ENCODE measurements at places on chromosomes 6 and 20.
A peak's percentile ranks its signal among the peaks of the same experiment; 100 is the strongest.

DNA sequence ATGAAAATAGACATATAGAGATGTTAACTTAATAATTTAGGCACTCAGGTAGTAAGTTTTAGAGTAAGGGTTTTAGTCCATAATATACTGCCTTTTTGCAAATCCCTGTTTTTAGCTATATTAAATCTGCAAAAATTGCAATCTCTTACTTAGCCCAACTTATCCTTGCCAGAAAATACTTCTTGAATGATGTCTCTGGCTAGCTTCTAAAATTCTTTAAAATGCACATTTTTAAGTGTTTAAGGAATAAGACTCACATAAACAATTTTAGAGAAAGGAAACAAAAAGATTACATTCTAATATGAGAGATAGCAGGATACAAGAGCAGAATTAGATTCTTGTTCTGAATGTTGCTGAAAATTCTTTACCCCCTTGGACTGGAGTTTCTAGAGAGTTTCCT is 25.8 kb upstream of the RFPL4B start:
- DNase-seq = no peak

DNA sequence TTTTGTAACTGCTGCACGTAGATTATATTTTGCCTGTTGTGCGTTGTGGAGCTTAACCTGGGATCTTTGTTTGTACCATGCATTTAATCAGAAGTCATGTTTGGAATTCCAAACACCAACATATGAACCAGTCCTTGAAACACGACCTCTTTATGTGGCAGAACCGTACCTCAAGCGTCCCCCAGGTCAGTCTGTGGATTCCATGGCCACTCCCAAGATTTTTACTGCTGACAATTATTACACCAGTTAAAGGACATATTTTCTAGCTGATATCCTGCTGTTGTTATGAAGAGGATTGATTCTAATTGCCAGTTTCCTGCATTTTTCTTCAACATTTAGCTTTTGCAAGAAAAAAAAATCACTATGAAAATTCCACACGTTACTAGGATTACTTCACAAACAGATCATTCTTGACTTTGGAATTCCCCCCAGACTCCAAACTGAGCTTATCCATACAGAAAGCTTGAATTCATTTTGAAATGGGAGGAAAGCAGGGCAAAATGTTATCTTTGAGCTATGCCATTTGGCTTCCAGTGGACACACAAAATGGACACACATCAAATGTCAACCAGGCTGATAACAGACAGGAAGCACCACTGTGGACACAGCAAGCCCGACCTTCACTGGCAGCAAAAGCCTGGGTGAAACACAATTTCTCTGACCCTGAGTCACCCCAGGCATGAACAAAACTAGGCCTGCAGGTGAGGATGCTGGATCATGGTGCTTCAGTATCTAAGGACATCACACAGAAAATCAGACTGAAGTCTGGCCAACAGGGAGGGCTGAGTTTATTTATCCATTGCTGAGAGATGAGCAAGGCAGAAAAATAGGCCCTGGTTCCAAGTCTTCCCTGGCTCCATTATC is 542.9 kb upstream of the JAG1 start:
- DNase-seq = no peak

DNA sequence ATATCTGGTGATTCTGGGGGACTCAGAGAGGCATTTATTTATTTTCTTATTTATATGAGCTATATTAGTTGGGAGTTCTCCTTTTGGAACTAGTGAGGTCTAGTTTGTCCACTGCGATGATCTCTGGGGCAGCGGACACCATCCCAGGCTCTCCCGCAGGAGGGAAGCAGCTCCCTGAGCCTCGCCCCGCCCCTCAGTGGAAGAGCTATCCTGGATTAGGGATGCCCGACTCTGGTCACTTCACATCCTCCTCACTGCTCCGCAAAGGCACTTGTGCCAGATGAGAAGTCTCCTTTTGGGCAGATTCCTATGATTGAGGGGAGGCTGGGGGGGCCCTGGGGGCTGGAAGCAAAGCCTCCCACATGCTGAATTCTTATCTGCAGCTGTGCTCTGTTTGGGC is 3.6 kb upstream of the MAS1 start:
- DNase-seq = no peak

DNA sequence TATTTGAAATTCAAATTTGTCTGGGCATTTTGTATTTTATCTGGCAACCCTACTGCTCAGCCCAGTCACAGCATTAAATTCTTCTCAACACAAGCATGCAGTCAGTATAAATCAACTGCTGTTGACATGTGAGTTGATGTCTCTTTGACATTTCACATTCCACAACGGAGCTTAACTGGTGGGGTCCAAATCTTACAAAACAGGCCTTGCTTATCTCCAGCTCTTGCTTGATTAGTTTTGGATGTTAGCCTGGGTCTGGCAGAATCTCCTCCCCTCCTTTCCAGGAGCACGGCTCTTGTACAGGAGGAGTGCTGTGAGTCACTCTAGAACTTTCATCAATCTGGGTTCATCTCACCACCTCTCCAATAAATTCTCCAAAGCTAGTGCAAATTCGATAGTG is 80.8 kb upstream of the PHACTR1 start:
- DNase-seq = no peak

DNA sequence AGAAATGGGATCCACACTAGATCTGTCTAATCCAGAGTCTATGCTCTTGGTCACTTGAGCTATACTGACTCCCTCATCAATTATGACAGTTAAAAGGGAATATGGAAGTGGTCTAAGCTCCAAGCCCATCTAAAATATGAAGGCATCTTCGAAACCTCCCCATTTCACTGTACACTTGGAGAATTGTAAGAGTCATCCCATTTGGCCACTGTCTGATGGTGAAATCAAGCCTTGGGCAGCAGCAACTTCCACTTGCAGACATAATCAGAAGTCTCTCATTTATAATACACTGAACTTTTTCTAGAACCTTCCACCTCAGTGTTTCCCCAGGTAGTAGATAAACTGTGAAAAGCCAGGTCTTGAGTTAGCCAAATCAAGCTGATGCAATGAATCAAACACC is 26.3 kb upstream of the UBR2 start:
- no peak for DNase-seq

- DNase-seq = no peak
Observed at GRCh38 chr6:86789779-86790411, 147.4 kb upstream of the HTR1E start.

- no peak for DNase-seq
Observed at GRCh38 chr6:87617405-87617804, 27.5 kb downstream of the ORC3 start.

- DNase-seq = no peak
Observed at GRCh38 chr20:14384416-14385175, 47.2 kb upstream of the FLRT3 start.

GRCh38 chr6:53912661-53913060 is 117.9 kb downstream of the LRRC1 start:
- peak; percentile 82 for DNase-seq

DNA sequence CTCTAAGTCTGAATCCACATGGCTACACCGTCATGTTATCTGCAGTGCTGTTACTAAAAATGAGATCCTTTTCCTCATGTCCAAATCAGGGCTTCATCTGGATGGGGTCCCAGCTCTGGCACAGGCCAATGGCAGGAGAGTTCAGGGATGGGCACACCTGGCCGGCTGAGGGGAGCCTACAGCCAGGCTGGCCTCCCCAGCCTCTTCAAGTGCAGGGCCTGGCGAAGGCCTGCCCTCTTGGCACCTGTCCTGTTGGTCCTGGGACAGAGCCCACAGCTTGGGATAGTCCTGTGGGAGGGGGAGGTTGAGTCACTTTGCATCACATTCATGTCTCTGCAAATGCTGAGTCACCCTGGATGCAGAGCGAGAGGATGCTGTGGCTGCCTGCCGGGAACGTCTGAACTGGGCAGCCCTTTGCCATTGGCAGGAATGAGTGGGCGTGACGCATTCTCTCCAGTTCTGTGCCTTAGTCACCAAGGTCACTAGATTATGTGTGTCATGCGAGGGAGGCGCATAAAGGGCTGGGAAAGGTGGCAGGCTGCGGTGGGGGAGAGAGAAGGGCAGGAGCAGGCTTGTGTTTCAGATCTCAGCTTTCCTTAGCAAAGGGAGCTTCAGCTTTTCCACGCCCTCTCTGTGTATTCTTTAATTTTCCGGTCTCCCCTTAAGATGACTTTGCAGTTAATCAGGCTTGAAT is 223.2 kb upstream of the ECI2 start:
- DNase-seq = peak; percentile 95

All from COLO829 (cell line).